Stimulated activated CD8-positive, alpha-beta memory T cell treated with anti-CD3 and anti-CD28 coated beads, Interleukin-15, amount 100 ng/mL, for 48 hours (primary cell): ENCODE measurements at places on chromosomes 2 and 18.

GRCh38 chr2:177724398-177725287 lies 332.1 kb downstream of the AGPS start:
- peak; percentile 1 for DNase-seq

DNA sequence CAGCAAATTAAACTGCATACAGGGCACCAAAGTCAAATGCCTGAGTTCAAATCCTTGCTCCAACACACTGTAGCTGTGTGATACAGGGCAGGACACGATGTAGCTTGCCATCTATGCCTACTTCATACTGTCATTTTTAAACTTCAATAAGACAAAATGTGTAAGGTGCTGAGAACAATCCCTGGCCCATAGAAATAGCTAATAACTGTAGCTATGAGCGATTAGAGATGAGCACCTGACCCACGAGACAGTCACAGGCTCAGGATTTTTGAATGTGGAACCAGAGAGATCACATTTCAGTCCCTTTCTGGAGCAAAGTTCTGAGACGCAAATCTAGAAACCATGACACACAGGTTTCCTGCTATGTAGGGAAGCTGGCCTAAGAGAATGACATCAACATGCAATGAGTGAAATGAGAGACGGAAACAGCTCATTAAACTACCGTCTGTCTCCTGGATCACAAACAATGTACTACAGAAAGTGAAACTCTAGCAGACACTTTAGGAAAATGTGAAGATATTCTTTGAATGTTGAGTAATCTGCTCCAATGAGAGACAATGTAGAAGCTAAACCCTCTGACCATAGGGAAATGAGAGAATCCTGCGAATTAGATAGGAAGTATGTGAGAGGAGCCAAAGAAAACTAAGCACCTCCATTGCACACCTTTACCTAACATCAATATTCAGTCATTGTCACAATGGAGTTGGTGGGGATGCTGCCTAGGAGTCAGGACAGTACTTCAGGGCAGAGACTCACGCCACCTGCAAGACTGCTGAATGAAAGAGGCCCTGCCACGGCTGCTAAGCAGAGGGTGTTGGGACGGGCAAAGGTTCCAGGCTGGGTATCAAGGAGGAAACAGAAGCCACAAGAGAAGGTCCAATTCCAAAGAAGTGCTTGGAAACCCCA lies 25.5 kb downstream of the B4GALT6 start:
- no peak for DNase-seq

DNA sequence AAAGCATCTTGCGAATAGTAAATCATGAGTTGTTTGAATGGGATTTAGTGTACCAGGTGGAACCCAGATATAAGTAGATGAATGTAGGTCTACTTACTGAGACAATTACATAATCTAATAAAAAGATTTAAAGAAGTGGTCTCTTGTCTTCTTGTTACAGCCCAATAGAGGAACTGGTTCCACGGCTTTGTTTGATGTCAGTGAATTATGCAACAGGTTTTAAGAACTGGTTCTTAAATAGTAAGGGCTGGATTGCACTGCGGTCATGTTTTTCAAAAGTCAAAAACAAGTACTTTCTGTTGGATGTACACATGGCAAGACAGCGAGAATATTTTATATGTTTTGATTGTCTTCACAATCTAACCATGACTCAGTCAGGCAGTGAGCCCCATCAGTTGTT lies 15.4 kb upstream of the SLC9A2 start:
- DNase-seq: no peak

DNA sequence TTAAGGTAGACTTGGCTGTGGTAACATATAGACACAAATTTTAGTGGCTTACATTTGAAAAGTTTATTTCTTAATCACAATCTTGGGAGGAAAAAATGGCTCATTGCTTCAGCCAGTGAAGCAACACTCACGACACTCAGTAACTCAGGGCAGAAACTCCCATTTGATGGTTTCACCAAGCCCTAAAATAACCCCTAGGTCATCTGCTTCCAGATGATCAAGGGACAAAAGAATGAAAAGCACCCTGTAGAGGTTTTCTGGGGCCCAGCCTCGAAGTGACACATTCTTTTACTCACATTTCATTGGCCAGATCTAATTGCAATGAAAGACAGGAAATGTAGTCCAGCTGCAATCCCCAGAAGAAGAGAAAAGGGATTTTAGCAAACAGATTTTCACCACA lies 275.9 kb downstream of the TMX3 start:
- no peak for DNase-seq

GRCh38 chr2:105997711-105998110 lies 196.4 kb downstream of the UXS1 start:
- no peak for DNase-seq

DNA sequence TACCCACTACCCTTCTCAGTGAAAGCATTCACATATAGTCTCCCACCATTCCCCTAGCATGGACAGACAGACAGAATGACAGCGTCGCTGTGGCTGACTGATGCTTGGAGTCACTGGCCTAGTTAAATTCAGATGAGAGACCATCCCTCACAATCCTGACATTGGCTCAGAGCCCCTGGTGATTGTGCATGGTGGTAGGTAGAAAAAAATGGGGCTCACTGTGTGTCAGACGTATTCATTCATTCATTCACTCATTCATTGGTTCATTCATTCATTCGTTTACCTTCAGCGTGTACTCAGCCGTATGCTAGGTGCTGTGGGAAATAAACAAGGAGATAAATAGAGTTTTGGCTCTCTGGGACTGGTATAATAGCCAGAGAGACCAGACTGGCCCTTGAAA lies 94.8 kb upstream of the STPG4 start:
- no peak for DNase-seq

GRCh38 chr2:52539026-52539970 lies 1228.3 kb upstream of the CHAC2 start:
- no peak for DNase-seq

GRCh38 chr18:72342933-72343332 lies 201.2 kb downstream of the CBLN2 start:
- no peak for DNase-seq

GRCh38 chr2:175599966-175600831 lies 401.9 kb downstream of the LNPK start:
- DNase-seq: no peak

- no peak for DNase-seq
Measured at GRCh38 chr2:125386074-125386473, 1269.9 kb upstream of the GYPC start.

- DNase-seq: no peak
Measured at GRCh38 chr2:221103930-221104329, 468.2 kb downstream of the EPHA4 start.

DNA sequence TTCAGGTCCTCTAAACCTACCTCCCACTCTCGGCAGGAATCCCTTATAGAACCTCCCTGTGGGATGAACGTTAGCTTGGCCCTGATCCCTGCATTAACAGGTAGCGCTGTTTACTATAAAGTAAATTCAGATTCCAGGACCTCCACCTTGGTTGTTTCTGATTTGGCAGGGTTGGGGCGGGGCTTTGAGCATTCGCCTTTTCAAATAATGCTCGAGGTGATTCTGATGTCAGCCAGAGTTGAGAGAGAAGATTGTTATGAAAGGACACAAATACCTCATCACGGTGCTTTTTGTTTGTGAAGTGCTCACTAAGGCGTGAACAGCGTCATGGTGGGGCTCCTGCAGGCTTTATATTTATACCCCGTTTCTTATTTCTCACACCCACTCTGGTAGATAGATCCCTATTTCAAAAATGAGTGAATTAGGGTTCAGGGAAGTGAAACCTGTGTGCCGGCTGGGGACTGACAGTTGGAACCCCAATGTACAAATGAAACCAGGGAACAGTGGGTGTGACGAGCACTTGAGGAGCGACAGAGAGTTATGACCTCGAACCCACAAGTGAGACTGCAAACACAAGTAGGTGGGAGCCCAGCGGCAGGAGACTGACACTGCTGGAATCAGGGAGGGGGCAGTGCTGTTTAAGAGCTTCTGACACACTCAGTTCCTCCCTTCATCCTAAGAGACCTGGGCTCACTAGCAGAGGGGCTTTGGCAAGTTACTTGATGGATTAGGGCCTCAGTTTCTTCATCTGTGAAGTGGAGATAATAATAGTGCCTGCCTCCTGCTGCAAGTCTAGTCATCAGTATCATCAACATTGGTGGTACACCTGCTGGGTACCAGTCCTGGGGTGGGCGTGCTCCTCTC lies 14.2 kb upstream of the CXCR4 start:
- peak; percentile 62 for DNase-seq

DNA sequence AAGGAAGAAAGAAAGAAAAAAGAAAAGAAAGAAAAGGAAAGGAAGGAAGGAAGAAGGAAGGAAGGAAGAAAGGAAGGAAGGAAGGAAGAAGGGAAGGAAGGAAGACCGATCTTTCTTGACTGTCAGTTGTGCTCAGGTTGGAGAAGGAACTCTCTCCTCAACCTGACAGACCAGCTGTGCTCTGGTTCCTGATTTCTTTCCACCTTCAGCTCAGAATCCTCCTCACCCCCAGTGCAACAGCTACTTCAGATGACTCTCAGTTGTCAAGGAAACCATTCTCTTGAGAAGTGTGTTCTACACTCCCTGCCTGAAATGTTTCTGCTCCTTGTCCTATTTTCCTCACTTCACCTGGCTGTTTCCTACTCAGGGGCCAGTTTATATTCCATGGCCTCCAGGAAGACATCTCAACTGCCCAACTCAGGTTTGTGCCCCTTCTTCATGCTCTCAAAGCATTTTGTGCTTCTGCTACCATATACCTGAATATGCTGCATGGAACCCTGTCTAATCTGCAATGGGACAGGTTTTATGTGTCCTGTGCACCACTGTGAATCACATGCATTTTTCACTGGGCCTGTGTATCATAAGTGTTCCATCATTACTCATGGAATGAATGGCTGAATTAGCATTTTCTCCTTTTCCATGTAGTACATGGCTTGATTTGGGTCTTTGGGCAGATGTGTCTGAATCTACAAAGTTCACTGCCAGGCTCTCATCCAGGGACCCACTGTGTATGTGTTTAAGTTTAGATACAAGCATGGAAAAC lies 32.8 kb upstream of the DOCK10 start:
- DNase-seq: no peak

DNA sequence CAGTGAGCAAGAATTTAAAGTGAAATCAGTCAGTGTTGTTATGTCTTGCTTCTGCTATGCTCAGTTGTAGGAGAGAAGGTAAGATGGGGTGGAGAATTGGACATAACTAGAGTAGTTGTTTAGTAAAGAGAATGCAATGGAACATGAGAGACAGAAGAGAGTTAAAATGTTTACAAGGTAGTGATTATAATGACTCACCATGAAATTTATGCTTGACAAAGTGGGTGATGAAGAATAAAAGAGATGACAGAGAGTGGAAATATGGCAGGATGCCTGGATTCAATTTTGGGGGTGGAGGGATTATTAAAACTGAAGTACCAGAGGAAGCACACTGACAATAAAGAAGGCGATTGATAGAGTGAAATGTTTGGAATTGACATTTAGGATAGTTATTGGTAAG lies 10.6 kb downstream of the SCG2 start:
- DNase-seq: no peak

DNA sequence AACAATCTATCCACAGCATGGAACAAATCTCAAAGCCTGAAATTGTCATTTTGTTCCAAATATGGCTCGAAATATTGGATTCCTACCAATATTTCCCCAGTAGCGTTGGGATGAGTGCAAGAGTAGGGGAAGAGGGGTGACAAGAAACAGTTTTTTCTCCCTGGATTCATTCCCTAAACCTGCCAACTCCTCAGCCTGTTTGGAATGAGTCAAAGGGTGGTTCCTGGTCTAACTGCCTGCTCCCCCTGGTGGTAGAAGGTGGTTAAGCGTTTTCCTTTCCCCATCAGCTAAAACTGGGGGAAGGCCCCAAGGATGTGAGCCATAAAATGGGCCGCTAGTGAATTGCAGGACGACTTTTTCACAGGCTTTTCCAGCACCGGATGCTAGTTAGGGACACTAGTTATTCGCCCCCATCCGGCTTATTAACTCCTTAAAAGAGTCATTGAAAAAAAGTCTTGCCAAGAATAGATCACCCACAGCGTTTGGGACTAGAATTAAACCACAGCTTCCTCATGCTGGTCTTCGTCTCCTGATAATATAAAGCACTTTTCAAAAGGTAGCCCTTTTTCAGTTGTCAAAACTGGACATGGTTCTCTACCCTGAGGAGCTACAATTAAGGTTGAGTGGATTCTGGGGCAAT lies 72.5 kb downstream of the DHRS9 start:
- DNase-seq: peak; percentile 33

- no peak for DNase-seq
Measured at GRCh38 chr2:233288663-233289062, 19.0 kb upstream of the SAG start.

GRCh38 chr18:23270986-23271680 lies 135.8 kb downstream of the CABLES1 start:
- no peak for DNase-seq

DNA sequence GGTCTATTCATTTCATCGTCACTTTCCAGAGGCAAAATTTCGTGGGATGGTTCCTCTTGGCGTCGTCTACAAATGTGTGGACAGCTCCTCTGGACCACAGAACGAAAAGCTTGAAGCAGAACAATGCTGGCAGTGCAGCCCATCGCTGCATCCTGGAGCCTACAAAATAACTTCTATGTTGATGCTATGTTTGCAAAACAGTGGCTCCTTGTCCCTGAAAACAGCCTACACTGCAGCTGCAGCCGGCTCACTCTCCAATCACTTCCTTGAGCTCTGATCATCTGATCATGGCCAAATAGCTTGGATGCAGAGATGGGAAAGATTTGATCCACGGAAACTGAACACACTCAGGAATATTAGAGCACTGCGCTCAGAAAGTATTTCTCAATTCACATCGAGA lies 60.0 kb downstream of the DOCK10 start:
- no peak for DNase-seq

DNA sequence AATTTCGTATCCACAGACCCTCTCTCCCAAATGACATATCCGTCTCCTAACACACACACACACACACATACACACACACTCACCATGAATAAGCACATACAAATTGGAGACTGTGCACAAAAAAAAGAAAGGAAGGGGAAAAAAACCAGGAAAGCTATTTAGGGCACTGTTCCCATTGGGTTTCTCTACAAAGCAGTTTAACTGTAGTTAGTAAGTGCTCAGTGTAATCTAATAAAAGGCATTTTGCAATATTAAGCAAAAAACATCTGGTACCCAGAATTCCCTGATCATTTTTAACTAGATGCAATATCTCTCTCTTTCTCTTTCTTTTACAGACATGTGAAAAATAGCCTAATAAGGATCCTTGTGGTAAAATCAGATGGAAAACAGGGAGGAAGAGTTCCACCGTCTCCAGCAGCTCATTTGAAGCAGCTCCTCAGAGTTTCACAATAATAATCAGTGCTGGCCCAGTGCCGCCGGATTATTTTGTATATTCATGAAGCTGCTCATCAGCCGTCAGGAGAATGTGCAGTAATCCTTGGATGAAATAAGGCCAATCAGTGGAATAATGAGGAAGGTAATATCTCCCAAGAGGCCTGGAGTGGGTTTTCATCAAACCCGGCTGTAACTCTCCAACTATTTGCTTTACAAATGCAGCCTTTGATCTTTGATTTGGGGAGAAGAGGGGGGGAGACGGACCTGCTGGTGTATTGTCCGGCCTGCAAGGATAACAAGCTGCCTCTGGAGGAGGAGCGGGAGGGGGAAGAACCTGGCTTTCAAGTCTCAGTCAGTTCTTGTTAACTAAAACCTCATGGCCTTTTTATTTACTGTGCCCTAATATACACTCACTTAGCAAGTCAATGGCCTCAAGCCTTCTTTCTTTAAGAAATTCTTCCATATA lies 227.6 kb upstream of the SMIM21 start:
- no peak for DNase-seq
